ENCODE measurements at places on chromosomes 4 and X.

DNA sequence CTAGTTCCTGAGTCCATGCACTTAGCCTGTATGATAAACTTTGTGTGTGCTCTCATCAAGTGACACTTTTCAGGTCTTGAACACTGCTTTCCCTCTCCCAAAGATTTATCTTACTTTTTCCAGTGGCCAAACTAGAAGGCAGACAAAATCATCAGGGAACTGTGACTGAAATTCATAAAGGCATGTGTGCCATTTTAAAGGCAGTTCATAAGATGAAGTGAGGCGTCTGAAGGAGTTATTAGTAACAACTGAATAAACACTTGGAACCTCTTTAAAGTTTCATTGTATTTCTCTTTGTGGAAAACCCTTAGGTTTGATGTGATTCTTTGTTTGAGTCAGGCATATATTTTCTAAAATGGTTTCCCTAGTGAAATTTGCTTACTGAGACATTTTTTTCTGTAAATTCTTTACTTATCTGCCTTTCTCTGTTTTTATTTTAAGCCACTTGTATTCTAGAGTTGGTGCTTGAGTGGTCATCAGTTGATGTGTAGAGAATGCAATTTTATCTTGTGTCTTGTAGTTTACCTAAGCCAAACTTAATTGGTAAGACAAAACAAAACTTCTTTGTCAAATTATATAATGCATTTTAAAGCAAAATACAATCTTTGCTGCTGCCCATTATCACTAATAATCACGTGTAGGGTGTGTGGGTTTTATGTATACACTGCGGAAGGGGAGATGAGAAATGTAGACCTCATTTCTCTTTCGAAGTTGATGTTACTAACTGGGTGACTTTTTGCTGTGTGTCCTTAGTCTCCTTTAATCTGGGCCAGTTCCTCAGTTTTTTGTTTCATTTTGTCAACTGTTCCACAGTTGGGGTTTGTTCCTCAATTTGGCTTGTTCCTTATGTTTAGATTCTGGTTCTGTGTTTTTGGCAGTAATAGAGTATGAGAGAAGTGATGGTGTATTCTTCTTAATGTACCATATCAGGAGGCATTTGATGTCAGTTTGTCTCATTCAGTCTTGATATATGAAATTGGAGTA lies 56.8 kb downstream of the RBPJ start:
- no peak for DNase-seq

DNA sequence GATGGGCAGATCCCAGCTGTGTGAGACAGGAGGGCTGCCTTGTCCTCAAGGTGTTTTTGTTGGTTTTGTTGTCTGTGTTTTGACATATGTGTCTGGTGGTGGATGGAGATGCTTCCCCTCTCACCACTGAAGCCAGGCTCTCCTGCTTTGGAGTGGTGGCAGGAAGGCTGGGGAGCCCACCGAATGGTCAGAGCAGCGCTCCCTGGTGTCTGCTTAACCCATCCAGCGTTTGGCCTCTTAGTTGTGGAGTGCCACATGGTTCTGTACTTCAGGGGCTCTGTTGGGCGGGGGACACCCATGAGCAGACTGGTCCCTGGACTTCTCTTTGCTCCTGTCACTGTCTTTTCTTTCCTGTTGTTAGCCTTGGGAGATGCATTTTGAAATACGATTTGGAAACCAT lies 51.9 kb downstream of the DLG3 start:
- DNase-seq = no peak

DNA sequence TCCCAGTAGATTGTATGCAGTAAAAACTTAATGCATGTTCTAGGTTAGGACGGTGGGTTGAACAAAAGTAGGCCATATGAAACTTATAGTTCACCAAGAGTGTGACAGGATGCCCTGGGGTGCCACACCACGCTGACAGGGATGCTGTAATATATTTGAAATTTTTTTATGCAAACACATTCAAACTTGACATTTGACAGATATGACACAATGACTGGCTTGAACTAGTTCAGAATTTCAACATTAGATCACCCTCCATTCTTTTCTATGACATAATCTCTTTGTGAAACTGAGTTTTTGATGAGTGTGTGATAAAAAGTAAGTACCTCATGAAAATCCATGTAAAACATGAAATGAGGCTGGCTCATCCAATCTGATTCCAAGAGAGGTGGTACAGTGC lies 198.4 kb downstream of the PALLD start:
- DNase-seq = no peak

DNA sequence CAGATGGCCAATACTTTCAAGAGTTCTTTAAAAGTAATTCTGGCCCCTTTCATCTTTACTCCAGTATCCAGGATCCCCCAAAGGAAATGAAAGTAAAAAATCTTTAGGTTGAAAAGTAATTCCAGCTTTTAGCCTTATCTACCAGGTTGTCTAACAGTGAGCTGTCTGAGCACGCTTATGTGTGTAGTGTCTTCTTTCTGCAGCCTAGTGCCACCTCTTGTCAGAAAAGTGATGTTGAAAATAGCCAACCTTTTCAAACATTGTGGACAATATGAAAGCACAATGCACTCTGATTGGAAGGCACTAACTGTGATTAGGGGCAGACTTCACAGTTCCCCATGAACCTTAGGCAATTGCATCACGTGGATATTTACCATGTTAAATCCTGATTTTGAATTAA lies 92.1 kb downstream of the RELL1 start:
- no peak for DNase-seq

DNA sequence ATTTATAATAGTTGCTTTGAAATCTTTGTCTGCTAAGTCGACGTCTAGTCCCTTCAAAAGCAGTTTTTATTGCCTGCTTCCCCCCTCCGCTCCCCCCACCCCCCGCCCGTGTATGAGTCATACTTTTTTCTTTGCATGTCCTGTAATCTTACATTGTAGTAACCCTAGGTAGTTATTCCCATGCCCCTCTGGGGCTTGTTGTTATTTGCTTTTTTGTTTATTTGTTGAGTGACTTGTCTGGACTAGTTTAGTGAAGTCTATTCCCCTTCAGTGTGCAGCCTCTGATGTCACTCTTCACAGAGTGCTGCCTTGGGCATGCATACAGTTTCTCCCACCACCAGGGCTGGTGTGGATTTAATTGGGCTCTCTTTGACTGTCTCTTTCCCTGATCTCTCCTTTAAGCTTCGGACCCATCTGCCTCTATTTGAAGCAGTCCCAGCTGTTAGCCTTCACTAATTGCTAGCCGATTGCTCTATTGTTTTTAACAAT lies 86.2 kb downstream of the PPEF1 start:
- no peak for DNase-seq

DNA sequence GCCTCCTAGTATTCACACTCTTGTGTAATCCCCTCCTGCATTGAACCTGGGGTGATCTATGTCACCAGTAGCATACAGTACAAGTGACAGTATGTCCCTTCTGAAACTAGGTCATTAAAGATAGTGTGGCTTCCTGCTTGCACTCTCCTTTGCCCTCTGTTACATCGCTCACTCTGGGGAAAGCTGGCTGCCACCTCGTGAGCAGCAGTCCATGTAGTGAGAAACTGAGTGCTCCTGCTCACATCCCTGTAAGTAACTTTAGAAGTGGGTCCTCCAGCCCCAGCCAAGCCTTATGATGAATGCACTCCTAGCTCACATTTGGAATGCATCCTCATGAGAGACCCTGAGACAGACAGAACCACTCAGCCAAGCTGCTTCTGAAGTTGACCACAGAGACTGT lies 89.8 kb upstream of the TNIP3 start:
- DNase-seq = no peak

- DNase-seq = no peak
These were observed 246.3 kb upstream of the ANKRD50 start for GRCh38 chr4:124958847-124959246.

DNA sequence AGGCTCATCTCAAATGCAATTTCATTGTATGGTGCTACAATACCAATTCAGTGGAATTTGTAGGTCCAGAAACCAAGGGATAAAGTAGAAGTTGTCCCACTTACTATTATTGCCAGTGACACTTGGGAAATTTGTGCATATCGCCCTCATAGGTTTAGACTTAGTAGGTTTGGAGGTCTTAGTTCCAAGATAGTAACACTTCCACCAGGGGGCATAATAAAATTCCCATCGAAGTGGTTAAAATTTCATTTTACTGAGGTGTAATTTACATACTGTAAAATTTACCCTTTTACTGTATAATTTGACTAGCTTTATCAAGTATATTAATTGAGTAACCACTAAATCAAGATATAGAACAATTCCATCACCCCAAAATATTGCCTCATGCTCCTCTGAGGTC lies 174.6 kb downstream of the INPP4B start:
- no peak for DNase-seq

DNA sequence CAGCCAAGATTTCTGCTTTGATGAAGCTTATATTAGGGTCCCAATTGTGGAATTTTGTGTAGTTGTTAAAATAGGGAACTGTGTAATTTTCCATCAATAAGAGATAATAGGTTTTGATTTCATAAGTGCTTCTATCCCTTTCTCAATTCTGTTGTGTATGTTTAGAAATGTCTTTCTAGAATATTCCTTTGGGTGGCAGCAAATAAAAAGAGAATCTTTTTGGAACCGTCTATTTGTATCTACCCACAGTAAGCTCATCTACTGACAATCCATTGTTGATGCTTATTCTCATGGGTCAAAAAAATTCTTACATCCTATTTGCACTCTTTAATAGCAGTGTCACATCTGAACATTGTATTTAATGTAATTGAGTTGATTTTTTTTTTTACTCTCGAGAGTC lies 61.7 kb downstream of the TMA16 start:
- no peak for DNase-seq

GRCh38 chrX:153485396-153486080 lies 9.2 kb upstream of the BGN start:
- DNase-seq = no peak

DNA sequence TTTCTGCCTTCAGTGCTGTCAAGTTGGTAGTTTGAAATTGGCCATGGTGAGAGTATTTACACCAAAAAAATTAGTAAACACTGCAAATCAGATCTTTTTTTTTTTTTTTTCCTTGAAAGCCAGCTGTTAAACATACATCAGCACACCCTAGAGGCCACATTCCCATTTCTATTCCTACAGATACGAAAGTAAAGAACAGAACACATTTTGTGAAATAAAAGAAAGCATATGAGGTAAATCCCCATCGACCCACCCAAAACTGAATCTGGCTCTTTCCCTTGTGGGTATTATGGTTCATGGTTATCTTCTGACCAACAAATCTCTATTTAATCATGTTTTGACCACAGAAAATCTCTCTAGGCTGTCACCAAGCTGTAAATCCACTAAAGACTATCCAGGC lies 41.8 kb upstream of the AP1AR start:
- no peak for DNase-seq

DNA sequence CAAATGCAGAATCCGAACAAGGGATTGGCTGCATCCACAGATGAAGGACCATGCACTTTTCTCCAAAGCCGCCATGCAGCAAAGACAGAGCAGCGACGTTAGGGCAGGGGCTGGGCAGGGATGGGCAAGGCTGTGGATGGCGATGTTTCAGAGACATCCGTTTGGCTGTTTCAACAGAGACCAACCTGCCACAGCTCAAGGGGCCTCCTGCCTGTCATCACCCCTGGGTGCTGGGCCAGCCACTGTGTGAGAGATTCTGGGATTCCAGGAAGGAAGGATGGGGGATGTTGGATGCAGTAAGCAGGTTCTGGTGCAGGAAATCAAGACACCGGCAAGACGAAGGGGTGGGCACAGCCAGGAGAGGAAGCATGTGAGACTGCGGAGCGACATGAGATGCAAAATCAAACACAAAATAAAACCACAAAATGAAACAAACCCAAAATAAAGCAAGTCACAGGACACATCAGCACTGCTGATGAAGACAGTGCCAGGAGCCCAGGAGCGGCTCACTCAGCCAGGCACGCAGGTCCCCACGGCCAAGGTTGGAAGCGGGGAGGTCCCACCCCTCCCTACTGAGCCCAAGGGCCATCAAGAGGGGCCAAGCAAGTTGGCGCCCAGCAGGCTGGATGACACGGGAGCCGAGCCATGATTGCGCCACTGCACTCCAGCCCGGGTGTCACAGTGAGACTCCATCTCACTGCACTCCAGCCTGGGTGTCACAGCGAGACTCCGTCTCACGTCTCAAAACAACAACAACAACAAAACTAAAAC lies 68.1 kb downstream of the FAM53A start:
- no peak for DNase-seq

DNA sequence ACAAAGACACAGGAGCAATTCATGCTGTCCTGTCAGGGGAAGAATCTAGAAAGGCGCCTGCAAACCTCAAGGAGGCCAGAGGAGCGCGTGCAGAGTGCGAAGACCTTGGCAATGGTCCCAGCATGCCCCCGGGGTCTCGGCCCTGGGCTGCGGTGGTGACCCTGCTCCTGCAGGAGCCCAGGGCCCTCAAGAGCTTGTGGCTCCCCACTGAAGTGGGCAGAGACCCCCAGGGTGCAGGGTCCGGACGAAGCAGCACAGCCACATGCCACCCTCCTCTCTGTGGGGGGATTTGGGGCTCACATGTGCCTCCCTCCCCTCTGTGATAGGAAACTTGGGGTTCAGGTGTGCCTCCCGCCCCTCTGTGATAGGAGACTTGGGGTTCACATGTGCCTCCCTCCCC lies 39.3 kb downstream of the GAK start:
- DNase-seq = no peak

DNA sequence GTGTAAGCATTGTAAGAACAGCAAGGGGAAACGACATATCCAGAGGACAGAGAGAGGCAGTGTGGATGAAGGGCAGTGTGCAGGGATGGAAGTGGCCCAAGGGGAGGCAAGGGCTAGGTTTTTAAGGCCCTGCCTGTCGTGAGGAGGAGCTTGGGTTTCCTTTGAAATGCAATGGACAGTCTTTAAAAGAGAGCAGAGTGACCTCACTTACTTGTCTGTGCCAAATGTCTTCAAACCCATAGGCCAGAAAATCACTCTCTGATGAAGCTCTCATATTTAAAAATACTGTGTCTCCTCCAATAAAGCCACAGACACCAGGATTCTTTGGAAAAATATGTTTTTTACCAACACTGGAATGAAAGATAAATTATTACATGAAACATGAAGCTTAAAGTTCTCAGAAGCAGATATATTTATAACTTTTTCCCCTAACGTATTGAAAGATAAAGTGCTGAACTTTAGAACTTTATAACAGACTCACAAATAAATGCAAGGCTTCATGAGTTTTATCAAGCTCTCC lies 19.2 kb upstream of the ATXN3L start:
- no peak for DNase-seq

DNA sequence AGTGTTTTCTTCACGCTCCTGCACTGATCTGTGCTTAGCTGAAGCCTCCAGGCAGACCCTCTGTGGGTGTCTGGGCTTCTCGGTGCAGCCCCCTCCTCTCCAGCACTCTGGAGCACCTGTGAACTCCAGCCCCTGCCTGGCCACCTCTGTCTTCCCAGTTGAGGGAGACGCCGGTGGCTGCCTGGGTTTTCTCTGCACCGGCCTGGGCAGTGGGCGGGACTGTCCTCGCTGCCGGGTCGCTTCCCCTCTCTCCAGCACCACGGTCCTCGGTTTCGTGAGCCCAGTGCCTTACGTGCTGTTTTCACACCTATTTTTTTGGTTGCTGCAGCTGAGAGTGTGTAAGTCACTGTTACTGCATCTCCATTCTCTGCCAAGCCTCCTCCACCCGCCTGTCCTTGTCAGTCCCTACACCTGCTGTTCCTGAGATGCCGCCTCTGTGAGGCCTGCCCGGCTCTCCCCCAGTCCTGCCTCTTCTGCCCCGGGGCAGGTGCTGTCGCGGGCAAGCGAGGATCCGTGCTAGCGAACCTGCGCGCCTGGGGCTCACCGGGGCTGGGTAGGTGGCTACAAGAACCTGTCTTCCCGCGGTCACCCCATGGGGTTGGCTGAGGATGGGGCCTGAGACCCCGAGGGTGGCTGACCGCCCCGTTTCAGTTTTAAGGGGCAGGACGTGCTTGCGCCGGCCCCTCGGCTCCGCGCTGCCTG lies 2.4 kb upstream of the FGFRL1 start:
- no peak for DNase-seq

- no peak for DNase-seq
These were observed 216.8 kb upstream of the PACRGL start for GRCh38 chr4:20483416-20483815.

Measured in activated naive CD8-positive, alpha-beta T cell treated with anti-CD3 and anti-CD28 coated beads for 36 hours (primary cell).